Activated CD8-positive, alpha-beta memory T cell treated with anti-CD3 and anti-CD28 coated beads for 4 hours (primary cell): ENCODE measurements at places on chromosomes 1 and 21.
A peak's percentile ranks its signal among the peaks of the same experiment; 100 is the strongest.

GRCh38 chr1:179155615-179156014 is 73.7 kb downstream of the TOR3A start:
- DNase-seq = no peak

GRCh38 chr1:24484199-24484598 is 18.4 kb upstream of the RCAN3 start:
- no peak for DNase-seq

DNA sequence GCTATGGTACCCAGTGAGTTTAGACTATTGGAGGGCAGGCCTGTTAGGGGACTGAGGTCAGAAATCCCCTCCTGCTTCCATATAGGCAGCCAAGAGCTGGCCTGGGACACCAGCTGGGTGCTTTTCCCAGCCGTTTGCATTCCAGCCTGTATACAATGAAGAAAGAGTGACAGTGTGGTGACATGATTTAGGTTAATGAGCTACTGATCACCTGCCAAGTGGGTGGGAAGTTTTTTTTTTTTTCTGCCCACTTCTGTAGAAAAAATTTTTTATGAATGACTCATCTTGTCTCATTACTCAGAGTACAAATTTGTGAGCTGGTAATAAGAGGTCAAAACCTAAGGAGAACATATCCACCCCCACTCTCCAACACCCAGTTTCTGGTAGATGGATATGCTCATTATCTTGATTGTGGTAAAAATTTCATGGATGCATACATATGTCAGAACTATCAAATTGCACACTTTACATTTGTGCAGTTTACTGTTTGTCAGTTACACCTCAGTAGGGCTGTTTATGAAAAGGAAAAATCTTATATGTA is 16.4 kb upstream of the CGN start:
- no peak for DNase-seq

- DNase-seq = no peak
Observed at GRCh38 chr1:204409123-204409522, 2.5 kb downstream of the PPP1R15B start.

DNA sequence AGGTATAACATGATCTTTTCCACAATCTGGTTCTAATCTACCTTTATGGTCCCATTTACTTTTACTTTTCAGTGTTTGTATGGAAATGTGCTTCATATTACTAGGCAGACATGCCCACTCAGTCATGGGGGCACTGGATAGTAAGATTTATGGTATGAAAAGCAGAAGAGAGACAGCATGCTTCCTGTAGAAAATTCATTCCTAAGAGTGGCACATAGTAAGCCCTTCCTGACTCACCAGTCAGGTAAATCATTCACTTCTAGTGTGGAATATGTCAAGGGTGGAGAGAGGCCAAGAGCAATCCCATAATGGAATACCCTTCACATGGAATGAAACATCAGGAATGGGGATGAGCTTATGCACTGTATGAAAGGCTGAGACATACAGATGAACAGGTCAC is 49.5 kb upstream of the BCL10 start:
- no peak for DNase-seq

- DNase-seq = peak; percentile 13
Observed at GRCh38 chr1:7942214-7942921, 1.7 kb upstream of the TNFRSF9 start.
